ENCODE measurements at places on chromosomes 16 and 17.

- no peak for DNase-seq
These were observed 6.7 kb downstream of the ABCA3 start for GRCh38 chr16:2333772-2334379.

- DNase-seq: no peak
These were observed 15.3 kb downstream of the ITGAM start for GRCh38 chr16:31274831-31275816.

GRCh38 chr17:57726213-57726790 lies 18.8 kb downstream of the CCDC182 start:
- DNase-seq: no peak

GRCh38 chr17:60586288-60586974 lies 13.6 kb upstream of the PPM1D start:
- no peak for DNase-seq

- DNase-seq: no peak
These were observed 19.5 kb downstream of the MINK1 start for GRCh38 chr17:4852567-4853207.

DNA sequence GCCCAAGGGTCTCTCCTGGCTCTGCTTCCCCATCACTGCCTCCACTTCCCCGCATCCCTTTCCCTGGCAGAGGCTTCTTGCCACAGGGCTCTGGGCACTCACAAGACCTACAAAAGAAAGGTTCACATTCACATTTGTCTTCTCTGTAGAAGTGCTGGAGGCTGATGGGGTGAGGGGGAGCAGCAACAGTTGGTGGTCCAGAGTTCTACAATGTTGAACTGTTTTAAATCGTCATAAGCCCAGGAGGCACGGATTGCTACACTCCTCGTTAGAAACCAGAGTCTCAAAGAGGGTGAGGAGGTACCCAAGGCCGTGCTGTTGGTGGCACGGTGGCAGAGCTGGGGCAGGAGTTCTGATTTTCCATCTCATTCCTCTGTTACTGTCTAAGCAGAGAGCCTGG lies 5.8 kb upstream of the RAI1 start:
- no peak for DNase-seq

GRCh38 chr16:35252356-35252936 lies 1793.0 kb downstream of the TP53TG3F start:
- no peak for DNase-seq

- DNase-seq: no peak
These were observed 5.6 kb upstream of the ACSF3 start for GRCh38 chr16:89087922-89088497.

DNA sequence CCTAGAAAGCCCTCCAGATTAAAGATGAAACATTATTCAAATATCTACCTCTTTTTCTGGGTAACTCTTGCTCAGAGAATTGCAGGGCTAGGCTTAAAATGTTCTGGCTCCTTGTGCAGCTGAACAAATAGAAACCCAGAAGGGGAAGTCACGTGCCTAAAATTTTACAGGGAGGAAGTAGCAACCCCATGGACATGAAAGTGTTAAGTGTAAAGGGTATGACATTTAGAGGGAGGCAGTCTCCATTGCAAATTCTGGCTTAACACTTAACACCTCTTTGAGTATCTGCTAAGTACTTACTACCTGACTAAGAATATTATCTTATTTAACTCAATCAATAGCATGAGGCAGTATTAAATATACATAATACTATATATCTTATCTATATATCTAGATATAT lies 376.1 kb upstream of the ERCC4 start:
- DNase-seq: no peak

GRCh38 chr16:88454523-88454947 lies 1.5 kb downstream of the ZFPM1 start:
- no peak for DNase-seq

GRCh38 chr16:4911970-4912386 lies 25.0 kb downstream of the PPL start:
- no peak for DNase-seq

DNA sequence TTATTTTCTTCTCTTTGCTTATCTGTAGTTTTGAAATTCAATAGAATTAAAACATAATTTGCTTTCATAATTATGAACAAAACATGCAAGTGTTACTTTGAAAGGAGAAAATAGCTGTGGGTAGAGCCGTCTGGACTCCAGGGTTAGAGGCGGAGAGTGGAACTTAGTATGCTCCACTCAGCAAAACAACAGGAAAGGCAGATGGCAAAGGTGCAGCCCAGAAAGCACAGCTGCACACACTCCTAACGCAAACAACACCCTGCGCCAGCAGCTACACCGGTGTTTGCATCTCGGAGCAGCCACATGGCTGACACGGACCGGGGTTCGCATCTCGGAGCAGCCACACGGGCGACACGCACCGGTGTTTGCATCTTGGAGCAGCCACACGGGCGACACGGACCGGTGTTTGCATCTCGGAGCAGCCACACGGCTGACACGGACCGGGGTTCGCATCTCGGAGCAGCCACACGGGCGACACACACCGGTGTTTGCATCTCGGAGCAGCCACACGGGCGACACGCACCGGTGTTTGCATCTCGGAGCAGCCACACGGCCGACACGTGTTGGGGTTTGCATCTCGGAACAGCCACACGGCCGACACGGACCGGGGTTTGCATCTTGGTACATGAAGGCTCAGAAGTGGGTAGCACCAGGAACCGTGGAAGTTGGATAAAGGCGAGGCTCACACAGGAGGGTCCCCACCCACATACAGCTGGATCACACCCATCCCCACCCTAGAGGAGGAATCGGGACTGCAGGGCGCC lies 12.2 kb upstream of the CAPN15 start:
- DNase-seq: no peak

GRCh38 chr16:65523283-65523944 lies 401.6 kb upstream of the CDH11 start:
- no peak for DNase-seq

GRCh38 chr16:72164691-72165090 lies 7.3 kb downstream of the PMFBP1 start:
- no peak for DNase-seq

GRCh38 chr17:32298298-32298697 lies 32.7 kb downstream of the RHBDL3 start:
- DNase-seq: no peak

- no peak for DNase-seq
These were observed 393 bp downstream of the ANKRD11 start for GRCh38 chr16:89489898-89490438.

GRCh38 chr17:67377488-67378453 lies 690 bp downstream of the PITPNC1 start:
- peak; percentile 11 for DNase-seq

- DNase-seq: no peak
These were observed 258.2 kb upstream of the CDH8 start for GRCh38 chr16:62294213-62294972.

DNA sequence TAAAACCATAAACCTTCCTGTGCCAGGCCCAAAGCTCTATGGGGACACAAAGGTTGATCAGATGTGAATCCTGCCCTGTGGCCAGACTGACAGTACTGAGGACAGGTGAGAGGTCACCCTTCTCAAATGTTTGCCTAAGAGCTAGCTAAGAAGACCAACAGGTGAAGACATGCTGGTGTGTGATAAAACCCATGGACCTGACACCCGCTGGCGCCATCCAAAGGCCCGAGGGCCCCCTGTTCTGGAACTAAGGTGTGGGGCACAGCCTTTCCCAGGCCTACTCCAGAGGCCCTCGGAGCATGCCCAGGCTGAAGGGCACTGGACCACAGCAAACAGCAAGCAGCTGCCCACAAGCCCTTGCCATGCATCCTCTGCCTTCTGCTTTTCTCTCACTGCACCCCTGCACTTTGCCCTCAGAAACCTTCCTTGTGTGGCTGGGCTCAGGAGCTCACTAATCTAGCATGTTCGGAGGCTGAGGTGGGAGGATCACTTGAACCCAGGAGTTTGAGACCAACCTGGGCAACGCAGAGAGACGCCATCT lies 5.2 kb upstream of the CDK3 start:
- no peak for DNase-seq

DNA sequence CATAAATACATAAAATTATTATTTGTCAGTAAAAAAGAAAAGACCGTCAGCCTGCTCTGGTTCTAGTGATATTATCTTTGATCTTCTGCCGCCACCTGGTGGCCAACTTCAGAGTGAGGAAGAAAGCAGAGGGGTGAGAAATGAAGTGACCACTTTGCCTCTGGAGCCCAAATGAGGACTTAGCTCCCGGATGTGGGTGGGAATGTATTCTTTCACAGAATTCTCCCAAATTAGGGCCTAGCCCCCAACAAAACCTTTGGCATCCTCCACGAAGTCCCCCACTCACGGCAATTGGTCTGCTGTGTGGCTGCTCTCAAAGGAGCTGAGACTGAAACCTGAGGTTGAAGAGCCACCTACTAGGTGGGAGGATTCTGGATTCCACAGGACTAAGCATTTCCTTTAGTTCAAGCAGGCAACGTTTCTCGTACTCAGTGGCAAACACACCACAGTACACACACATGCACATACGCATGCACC lies 4.9 kb upstream of the ZNF267 start:
- peak; percentile 19 for DNase-seq

DNA sequence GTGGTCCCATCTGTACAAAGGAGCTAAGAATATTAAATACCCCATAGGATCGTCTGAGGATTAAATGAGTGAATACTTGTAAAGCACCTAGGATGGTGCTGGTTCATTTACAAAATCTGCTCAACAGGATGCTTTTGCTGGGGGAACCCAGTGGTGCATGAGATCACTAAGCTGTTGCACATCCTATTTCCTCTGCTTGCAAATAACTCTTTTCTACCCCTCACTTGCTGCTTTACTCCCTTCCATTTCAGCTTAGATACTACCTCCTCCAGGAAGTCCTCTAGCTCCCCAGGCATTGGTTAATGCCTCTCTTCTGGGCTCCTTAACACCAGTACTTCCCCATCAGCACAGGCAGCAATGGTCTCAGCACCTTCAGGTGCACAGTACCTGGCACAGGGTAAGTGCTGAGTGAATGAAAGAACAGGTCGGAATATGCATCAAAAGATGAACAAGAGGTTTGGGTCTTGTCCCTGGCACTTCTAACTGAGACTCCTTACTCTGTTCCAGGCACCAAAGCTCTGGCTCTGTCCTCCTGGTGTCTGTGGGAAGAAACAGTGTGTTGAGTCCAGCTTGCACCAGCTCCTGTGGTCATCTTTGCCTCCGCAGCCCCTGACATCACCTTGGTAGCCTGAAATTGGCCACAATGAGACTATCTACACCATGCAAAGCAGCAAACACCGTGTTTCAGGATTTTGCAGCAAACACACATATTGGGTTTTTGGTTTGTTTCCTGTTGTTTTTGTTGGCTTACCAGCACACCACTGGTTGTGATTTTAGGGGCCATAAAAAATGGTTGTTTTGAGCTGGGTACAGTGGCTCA lies 24.1 kb upstream of the IL21R start:
- no peak for DNase-seq

- DNase-seq: no peak
These were observed 144.2 kb downstream of the IRF8 start for GRCh38 chr16:86042996-86043725.

GRCh38 chr16:10616756-10617640 lies 36.6 kb upstream of the EMP2 start:
- no peak for DNase-seq

GRCh38 chr17:45232514-45233422 lies 11.1 kb downstream of the FMNL1 start:
- DNase-seq: no peak

DNA sequence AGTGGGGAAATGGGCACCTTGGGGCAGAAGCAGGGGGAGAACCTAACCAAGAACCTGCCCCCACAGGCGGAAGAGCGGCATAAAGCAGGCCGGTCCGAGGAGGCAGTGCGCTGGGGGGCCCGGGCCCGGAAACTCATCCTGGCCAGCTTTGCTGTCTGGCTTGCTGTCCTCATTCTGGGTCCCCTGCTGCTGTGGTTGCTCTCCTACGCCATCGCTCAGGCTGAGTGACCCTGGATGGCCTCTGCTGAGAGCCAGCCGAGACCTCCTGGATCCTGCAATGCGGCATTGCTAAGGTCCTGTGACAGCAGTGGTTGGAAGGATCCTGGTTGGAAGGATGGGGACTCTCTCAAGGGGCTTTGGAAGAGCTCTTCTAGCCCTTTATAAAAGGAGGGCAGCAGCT lies 4.5 kb upstream of the PHKG2 start:
- DNase-seq: no peak

GRCh38 chr17:82193520-82194220 lies 19.0 kb downstream of the CCDC57 start:
- DNase-seq: no peak

- DNase-seq: no peak
These were observed 61.3 kb downstream of the PRKCB start for GRCh38 chr16:23896832-23897821.

- DNase-seq: no peak
These were observed 155.3 kb downstream of the AIPL1 start for GRCh38 chr17:6279659-6280058.

GRCh38 chr17:34351096-34351495 lies 5.2 kb upstream of the CCL13 start:
- DNase-seq: no peak

DNA sequence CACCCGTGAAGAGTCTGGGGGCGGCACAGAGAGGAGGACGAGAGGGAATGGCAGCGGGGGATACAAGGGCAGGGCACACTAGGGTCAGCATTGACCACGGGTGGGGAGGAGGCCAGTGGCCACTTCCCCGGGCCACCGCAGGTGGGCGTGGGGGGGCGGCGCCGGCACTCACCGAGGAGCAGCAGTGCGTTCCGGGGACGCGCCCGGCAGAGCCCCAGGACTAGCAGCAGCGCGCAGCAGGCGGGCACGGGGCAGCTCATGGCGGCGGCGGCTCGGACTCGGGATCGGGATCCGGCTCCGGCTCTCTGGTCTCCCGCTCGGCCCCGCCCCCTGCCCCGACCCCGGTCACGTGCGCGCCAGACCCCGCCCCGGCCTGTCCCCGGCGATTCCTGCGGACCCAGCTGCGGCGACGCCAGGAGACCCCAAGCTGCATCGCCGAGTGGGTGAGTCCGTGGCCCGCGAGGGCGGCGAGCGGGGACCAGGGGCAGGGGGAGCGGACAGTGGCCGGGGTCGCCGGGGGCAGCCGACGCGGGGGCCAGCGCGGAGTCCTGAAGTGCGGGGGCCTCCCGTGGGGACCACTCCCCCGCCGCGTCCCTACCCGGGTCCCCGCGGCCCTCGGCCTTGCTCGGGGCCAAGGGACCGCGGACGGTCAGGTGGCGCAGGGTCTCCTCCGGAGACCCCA lies at the start of the genes SGSH and SLC26A11:
Gene SGSH (minus strand): TSS at position 280 of the 682 bp plus-strand sequence. CDS start 20 bp downstream, at position 260.
Gene SLC26A11 (plus strand): TSS at position 374 of the 682 bp plus-strand sequence. CDS start 1,134 bp downstream, outside the sequence.
- DNase-seq: peak; percentile 28

DNA sequence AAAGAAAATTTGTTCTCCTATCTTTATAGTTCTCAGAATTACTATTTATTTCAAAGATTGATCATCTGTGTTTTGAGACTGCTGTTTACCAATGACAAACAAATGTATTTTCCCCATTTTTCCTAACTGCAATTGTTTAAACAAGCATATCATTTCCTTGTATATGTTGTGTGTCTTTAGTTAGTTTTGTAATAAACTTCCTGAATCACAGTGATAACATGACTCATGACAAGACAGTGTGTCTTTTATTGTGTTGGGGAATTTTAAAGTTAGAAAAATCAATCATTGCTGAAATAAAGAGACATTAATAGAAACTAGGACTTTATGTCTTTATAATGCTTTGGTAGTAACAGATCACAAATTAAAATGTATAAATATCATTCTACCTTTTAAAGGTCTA lies 348.5 kb downstream of the KCNJ2 start:
- DNase-seq: no peak

GRCh38 chr16:27353853-27354252 lies 40.1 kb downstream of the IL4R start:
- DNase-seq: no peak

GRCh38 chr16:46927273-46927672 lies 43.1 kb downstream of the GPT2 start:
- no peak for DNase-seq

- DNase-seq: no peak
These were observed 89.4 kb downstream of the CHD9NB start for GRCh38 chr16:52963212-52963854.
